Sigmoid colon (tissue), 7 donors: ENCODE measurements at places on chromosomes 2 and 18. TPM values are rescaled to one million over a fixed set of nuclear protein-coding genes. Genes with fewer than 3 reads are reported as not detected.

DNAH6 gene
- 0.55 TPM for total RNA-seq

GRCh38 chr2:10469955-10470608, 22.0 kb upstream of the ODC1 start:
- DNase-seq, result peak; percentile 30
- no peak overlapping the region for H3K4me3 ChIP-seq
- H3K27me3 ChIP-seq, result no peaks in the 10 kb centered on the region
- no peaks in the 10 kb centered on the region for H3K36me3 ChIP-seq
- no peak overlapping the region for H3K27ac ChIP-seq

DNA sequence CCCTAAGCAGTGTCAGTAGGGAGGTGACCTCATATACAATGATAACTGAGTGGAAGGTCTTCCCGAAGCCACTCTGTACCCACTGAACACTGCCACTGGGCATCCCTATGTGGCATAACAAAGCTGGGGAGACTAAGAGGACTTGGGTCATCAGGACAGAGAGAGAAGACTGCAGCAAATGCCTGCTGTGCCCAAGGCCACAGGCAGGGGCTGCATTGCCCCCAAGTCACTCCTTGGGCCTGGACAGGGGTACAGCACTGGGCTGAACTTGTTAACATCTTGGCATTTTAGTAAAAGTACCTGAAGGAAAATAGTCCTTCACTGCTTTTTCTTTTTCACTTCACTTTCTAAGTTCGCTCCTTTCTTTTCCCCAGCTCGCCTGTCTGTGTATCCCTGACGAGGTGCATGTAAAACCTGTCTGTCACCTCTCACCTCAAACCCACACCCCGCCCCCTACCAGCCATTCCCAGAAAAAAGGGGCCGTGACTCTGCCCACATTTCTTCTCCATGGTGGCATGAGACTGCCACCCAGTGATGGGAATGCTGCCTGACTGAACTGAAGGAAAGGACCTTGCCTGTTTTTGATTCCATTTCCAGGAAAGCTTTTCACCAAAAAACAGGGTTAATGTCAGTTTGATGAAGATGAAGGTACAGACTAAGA, 62.9 kb downstream of the MTHFD2 start:
- H3K4me1 ChIP-seq, result no peaks in the 10 kb centered on the region
- no peak overlapping the region for H3K27ac ChIP-seq
- H3K36me3 ChIP-seq, result no peaks in the 10 kb centered on the region
- DNase-seq, result no peak
- H3K27me3 ChIP-seq, result no peaks in the 10 kb centered on the region

STARD6 gene
- total RNA-seq, result not detected

ZNF385B gene
- total RNA-seq, result 3.2 TPM

FAM161A gene
- 4.1 TPM for total RNA-seq
